CD4-positive, alpha-beta T cell treated with Interleukin-6 for 4 hours (primary cell): ENCODE measurements at places on chromosomes 13 and 19.

- DNase-seq = no peak
Observed at GRCh38 chr13:62997696-62998095, 1582.0 kb upstream of the PCDH20 start.

DNA sequence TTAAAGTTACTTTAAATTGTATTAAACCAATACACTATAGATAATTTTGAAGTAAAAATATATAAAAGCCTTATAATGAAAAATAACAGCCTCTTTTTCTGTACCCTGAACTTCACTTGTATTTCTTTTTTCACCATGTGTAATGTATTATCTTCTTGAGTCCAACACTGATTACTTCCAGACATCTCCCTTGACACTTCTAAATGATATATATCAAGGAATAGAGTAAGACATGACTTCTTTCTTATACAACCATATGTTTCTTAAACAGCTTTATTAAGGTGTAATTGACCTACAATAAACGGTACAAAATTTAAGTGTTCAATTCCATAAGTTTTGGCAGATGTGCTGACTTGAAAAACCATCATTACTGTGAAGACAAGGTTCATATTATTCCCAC, 531.9 kb downstream of the OLFM4 start:
- DNase-seq = no peak

DNA sequence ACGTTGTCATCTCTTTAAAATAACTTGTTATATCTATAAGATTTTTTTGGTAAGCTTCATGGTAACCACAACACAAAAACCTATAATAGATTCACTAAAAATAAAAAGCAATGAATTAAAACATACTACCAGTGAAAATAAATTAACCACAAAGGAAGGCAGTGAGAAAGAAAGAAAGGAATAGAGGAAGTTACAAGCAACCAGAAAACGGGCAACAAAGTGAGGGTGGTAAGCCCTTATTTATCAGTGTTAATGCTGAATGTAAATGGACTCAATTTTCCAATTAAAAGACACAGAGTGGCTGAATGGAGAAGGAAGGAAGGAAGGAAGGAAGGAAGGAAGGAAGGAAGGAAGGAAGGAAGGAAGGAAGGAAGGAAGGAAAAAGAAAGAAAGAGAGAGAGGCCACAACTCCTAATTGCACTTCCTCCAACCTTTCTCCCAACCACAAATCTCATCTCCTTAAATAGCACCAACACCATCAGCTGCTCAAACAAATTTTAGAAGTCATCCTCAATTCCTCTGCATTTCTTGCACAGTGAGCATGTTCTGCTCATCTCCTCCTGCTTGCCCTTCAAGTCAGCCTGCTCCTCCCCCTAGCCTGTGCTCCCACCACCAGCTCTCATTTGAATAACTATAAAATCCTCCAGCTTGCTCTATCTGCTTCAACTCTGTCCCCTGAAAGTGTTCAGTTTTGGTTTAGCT, 48.6 kb downstream of the CCNA1 start:
- DNase-seq = no peak

- no peak for DNase-seq
Observed at GRCh38 chr19:14517446-14517839, 754 bp downstream of the DNAJB1 start.

- no peak for DNase-seq
Observed at GRCh38 chr19:41411968-41412265, 14.3 kb downstream of the BCKDHA start.

GRCh38 chr13:112752711-112753541, 63.1 kb downstream of the ATP11A start:
- peak; percentile 52 for DNase-seq

DNA sequence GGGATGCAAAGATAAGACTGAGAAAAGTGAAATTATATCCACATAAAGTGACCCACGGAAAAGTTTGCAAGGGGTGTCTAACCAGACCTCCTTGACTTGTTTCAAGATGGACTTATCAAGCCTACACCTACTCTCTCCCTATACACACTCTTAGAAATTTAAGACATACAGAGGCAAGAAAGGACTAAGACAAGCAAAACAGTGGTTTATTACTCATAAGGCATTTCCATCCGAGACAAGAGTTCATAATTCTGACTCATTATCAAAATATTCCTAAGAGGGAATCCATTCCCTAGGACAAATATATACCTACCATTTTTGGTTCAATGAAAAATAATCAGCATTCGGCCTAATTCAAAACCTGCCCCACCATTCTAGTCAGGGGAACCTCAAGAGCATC, 232.6 kb upstream of the GPC6 start:
- no peak for DNase-seq

- no peak for DNase-seq
Observed at GRCh38 chr13:97548711-97549110, 114.7 kb downstream of the RAP2A start.

DNA sequence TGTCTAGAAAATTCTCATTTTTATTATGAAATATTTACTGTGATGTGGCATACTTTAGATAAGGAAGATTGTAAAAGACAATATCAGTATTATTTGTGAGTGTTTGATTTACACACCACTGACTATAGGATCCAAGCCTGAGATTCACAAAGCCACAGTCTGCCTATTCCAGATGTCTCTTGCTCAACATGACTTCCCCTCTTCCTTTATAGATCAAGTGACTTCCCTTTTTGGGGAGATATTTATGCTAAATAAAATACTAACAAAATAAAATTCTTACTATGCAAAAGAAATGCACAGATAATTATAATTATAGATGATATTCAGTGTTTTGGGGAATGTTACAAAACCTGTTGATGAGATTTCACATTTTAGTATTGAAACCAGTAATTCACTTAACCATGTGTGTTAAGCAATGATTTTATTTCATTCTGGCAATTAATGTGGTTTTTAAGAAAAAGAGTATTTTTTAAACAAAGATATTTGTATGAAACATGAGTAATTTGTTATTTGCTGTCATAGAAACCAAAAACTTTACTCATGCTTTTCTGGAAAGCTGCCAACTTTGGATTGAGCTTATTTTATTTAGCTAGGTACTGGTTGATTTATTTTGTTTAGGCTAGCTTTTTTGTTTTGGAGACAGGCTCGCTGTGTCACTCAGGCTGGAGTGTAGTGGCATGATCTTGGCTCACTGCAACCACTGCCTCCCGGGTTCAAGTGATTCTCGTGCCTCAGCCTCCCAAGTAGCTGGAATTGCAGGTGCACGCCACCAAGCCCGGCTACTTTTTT, 13.7 kb upstream of the GPR183 start:
- DNase-seq = peak; percentile 49

- DNase-seq = no peak
Observed at GRCh38 chr19:57820599-57820998, 5.9 kb upstream of the ZNF552 start.

- no peak for DNase-seq
Observed at GRCh38 chr13:77928909-77929308, 10.3 kb upstream of the EDNRB start.

GRCh38 chr13:47822036-47822435, 179.0 kb downstream of the SUCLA2 start:
- DNase-seq = no peak

- no peak for DNase-seq
Observed at GRCh38 chr19:35689836-35690235, 14.5 kb upstream of the ZBTB32 start.

DNA sequence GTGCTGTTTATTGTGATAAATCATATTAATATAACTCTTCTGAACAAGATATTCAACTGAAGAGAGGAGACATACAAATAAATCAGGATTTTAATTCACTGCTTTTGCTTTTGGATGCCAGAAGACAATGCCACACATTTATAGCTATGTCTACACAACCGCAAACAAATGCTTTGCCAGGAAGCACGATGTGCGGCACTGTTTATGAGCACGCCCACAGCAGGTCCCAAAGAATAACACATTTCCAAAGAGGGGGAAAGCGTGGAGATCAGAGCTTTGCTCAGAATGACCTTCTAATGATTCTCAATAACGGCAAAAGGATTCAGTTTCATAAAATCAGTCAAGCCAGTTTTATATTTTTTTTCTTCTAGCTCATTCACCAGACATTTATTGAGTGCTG, 16.7 kb downstream of the FAM216B start:
- DNase-seq = no peak

- no peak for DNase-seq
Observed at GRCh38 chr13:100175078-100175802, 86.3 kb downstream of the PCCA start.

- DNase-seq = no peak
Observed at GRCh38 chr19:34555447-34555846, 73.9 kb downstream of the WTIP start.

- no peak for DNase-seq
Observed at GRCh38 chr13:87094646-87095045, 576.5 kb upstream of the SLITRK5 start.

GRCh38 chr19:38763795-38764220, 9.5 kb downstream of the LGALS7 start:
- DNase-seq = no peak

GRCh38 chr13:112977525-112977924, 8.5 kb downstream of the MCF2L start:
- DNase-seq = no peak

GRCh38 chr19:30226464-30227011, 145.6 kb upstream of the ZNF536 start:
- no peak for DNase-seq

- no peak for DNase-seq
Observed at GRCh38 chr13:28161370-28161769, 23.0 kb downstream of the PAN3 start.

DNA sequence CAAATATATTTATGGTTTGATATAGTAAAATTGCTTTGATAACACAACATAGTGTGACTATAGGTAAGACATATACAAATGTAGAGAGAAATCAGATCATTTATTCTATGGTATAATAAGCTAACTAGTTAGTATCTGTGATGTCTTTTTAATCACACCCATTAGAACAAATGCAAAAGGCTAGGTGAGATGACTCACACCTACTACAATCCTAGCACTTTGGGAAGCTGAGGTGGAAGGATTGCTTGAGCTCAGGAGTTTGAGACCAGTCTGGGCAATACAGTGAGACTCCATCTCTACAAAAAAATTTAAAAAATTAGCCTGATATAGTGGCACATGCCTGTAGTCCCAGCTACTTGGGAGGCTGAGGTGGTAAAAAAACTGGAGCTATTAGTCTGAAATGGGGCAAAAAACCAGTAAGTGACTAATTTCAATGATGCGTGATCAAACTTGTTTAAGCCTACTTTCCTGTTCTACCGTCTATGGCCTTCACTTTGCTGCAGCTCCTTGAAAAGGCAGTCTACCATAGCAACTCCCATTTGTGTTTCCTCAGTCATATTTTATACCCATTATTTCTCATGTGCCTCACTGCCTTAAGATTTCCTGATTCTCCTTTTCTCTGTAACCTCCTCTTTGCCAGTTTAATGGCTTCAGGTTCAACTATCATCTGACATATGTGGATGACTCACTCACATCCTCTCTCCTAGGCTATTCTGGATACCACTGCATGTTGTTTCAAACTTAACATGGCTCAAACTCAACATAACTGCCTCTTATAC, 12.5 kb downstream of the ALG5 start:
- DNase-seq = no peak

- no peak for DNase-seq
Observed at GRCh38 chr19:13214036-13214730, 64.0 kb downstream of the IER2 start.

DNA sequence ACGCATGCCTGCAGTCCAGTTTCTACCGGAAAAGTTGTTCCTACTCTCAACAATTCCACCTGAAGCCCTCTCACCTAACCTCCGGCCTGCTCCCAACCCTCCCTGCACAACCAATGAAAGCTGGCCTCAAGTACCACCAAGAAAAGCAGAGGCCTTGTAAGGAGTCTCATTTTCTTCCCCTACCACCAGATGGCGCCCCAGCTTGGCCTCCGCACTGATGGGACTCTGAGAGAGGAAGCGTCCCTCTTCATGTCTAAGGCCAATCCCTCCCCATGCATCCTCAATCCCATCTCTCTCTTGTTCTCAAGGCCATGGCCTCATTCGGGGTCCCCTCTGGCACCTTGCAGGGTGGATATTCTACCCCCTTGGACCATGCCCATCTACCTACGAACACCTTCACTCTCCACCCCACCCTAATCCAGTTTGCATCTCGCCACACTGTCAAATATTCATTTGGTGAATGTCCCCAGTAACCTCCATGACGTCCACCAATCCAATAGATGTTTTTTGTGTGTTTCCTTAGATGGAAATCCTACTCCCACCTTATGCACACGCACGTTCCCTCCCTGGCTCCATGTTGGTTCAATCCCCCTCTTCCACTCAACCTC, 412.8 kb downstream of the ZNF536 start:
- DNase-seq = peak; percentile 59

DNA sequence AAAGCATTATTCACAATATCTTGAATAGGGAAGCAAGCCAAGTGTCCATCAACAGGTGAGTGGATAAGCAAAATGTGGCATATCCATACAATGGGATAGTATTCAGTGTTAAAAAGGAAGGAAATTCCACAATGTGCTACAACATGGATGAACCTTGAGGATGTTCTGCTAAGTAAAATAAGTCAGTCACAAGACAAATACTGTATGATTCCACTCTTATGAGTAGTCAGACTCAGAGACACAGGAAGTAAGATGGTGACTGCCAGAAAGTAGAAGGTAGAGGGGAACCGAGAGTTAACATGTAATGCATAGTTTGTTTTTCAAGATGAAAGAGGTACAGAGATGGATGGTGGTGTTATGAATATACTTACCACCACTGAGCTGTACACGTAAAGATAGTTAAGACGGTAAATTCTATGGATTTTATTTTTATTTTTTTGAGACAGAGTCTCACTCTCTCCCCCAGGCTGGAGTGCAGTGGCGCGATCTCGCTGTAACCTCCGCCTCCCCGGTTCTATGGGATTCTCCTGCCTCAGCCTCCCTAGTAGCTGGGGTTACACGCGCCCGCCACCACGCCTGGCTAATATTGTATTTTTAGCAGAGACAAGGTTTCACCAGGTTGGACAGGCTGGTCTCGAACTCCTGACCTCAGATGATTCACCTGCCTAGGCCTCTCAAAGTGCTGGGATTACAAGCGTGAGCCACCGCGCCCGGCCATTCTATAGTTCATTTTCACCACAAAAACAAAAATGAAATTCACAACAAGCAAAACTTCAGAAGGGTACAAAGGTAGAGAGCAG, 1.0 kb upstream of the CHAMP1 start:
- peak; percentile 13 for DNase-seq

- DNase-seq = no peak
Observed at GRCh38 chr19:7622933-7623685, 6.2 kb downstream of the XAB2 start.

DNA sequence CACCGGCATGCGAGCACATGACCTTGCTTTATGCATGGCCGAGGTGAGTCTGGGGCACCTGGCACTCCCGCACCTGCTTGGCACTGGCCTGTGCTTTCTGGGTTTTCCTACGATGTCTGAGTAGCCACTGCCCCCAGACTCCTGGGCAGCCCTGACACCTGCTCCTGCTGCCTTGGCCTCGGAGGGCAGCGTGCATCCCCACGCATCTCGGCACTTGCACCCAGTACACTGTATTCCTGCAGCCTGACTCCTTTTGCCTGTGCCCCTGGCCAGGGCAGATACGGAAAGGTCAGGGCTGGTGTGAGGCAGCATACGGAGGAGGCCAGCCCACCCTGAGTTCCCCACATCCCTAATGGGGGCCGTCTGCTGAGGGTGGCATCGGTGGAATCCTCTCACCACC, 340.6 kb downstream of the TEX29 start:
- DNase-seq = no peak

- no peak for DNase-seq
Observed at GRCh38 chr13:28471421-28471820, 23.5 kb downstream of the FLT1 start.
